Stimulated activated CD8-positive, alpha-beta memory T cell treated with anti-CD3 and anti-CD28 coated beads, Interleukin-4, amount 100 ng/mL, for 4 hours (primary cell): ENCODE measurements at places on chromosomes 5 and 9.

DNA sequence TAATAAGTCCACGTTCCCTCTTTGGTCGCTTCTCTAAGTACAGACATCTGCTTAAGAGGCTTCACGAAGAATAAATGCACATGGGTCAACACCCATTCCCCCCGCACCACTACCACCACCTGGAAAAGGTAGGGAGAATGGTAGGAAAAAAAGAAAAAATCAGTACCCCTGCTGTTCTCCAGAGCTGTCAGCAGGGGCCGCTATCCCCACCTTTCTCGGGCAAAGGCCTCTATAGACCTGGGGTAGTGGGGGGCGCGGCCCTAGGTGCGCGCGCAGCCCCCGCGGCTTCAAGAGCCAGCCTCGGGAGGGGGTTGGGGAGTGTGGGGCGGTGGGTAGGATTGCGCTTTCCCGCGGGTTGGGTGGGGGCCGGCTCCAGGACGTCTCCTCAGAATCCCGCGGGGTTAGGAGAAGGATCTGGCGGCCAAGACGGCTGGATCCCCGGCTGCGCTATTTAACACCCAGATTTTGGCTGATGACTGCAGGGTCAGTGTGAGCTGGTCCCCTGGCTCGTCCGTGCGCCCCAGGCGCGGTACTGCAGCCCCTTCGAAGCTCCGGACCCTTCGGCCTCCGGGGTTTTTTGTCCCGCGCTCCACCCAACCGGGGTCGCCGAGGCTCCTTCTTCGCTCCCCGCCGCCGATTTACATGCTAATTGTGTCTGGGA lies 1.6 kb upstream of the SEMA6A start:
- no peak for DNase-seq

DNA sequence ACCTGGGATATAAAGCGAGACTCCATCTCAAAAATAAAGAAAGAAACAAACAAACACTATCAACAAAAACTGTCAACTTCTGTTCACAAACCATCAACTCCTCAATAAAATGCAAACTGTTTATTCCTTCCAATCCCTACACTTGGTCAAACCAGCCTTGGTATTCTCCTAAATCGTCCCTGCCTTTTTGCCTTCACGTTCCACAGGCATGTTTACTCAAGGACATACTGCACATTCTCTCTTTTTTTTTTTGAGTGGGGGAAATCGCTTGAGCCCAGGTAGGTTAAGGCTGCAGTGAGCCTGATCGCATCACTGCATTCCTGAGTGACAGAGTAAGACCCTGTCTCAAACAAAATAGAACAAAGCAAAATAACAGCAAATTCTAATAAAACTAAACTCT lies 13.0 kb downstream of the UBAP2 start:
- DNase-seq: no peak

DNA sequence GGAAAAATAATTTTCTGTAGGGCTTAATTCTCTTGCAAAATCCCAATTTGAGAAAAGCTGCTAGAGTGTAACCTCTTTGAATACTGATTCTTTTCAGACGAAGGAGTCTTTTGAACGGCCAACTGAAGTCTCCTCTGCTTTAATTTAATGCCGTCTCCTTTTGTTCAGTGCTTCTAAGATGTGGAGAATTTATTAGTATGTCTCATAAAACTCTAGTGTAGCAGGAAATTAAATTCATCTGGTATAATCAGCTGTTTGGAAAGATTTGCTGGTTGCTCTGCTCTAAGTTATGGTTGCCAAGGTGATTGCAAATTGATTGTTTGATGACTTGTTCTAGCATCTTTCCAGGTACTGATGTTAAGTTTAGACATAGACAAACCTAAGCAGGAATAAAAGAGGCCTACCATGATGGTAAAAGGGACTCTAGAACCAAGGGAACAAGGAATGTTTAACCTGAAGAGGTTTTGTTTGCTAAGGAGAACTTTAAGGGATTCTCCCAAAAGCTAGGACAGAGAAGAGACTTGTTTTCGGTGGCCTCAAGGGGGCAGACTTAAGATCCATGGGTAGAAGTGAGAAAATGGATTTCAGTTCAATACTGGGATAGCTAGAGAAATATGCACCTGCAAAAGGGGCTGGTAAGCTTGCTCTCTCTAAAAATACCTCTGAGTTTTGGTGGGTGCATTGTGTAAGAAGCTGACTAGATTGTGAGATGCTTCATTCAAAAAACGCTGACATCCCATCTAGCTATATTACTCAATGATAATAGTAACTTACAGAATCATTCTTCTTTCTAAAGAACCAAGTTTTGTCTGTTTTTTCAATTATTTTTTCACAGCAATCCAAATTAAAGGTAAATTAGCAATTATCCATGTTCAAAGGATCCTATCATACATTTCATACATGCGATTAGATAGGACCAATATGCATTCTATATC lies 5.7 kb upstream of the ADRB2 start:
- no peak for DNase-seq

- no peak for DNase-seq
These were observed 17.7 kb downstream of the ZDHHC11B start for GRCh38 chr5:766666-767431.

GRCh38 chr5:104793755-104794080 lies 1231.1 kb upstream of the NUDT12 start:
- DNase-seq: no peak

DNA sequence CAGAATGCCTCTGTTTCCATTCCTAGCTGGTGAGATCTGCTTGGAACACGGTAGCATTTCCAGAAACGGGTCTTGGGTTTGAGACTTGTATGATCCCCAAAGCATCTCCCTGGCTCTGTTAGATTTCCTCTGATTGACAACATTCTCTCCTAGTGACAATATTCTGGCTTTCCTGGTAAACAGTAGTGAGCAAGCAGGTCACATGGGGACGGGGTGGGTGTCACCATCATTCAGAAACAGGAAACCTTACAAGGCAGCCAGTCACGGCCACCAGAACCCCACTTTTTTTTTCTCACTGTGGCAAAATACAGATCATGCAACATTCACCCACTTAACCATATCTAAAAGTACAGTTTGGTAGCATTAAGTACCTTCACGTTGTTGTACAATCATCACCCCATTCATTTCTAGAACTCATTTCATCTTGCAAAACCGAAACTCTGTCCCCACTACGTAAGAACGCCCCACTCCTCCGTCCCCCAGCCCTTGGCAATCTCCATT lies 90.1 kb upstream of the LMX1B start:
- no peak for DNase-seq
